ENCODE measurements at places on chromosomes 6 and 20.

- DNase-seq = no peak
Measured at GRCh38 chr6:71403422-71404134, 115.0 kb downstream of the OGFRL1 start.

- DNase-seq = no peak
Measured at GRCh38 chr6:138923561-138923960, 64.5 kb downstream of the REPS1 start.

GRCh38 chr6:154932515-154933027 lies 62.5 kb upstream of the TIAM2 start:
- DNase-seq = no peak

GRCh38 chr6:240151-240550 lies 52.1 kb upstream of the DUSP22 start:
- no peak for DNase-seq

Data from stimulated activated CD4-positive, alpha-beta T cell treated with anti-CD3 and anti-CD28 coated beads, Interleukin-1b, Interleukin-23, amount 100 ng/mL, for 1 hour (primary cell).